ENCODE measurements at places on chromosomes 6 and 20. TPM values are rescaled to one million over a fixed set of nuclear protein-coding genes. Genes with fewer than 3 reads are reported as not detected.
A peak's percentile ranks its signal among the peaks of the same experiment; 100 is the strongest.

DNA sequence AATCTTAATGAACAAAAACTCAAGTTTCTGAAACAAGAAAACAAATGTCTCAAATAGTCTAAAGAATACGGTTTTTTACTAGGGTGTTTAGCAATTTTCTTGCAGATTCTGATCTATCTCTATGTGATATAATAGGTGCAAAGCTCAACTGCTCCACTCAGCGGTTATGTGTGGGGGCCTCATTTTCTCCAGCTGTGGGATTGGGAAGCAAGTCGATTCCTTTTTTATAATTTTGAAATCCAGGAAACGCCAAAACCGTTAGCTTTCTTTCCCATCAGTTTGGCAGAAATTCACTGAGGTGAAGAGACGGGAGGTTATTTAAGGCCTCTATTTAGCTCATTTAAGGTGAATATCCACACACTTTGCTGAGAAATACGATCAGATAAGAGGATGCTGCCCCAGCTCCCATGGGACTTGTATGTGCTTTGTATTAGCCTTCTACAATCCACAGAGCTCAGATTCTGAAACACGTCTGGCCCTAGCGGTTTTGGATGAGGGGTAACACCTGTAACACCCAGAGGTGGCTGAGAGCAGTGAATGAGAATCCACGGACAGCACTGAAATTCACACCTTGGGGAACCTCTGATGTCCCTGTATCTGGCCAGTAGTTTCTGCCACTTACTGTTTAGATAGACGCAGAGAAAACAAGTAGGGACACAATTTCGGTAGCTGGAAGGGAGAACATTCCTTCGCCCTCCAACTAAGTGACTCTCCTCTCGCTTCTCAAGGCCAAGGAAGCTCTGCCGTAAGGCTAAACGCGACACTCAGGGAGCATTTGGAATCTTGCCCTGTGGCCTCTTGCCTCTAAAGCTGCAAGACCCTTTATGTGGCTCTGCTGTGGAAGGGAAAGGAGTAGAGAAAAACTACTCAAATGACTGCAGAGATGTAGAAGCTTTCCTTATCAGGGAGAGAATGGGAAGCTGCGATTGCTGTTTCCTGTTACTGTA, 6.5 kb upstream of the BCAS4 start:
- DNase-seq, result peak; percentile 60

- DNase-seq, result peak; percentile 20
Observed at GRCh38 chr6:36546308-36546919, 865 bp downstream of the STK38 start.

DNA sequence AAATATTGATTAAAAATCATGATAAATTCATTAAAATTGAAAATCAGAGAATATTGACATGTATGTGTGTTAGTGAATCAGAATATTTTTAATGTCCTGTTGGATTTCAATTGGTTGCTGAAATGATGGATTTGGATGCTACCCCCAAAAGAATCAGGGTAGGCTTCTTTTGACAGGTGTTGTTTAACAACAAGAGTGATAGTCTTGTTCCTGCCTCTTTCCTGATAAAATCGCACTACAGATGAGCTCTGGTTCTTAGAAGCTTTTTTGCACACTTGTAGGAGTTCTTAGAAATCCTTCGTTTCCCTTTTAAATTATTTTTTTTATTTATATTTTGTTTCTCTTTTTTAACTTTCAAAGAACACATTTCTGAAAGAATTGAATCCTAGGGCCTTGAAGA, 259.5 kb downstream of the FARS2 start:
- DNase-seq, result no peak

Gene CYP39A1
- polyA plus RNA-seq, result 12.1 TPM

Gene HLA-DRB5
- polyA plus RNA-seq, result 4.8 TPM

Gene OOEP
- polyA plus RNA-seq, result 0.37 TPM

GRCh38 chr20:56411759-56412472, at the start of gene CASS4:
Gene CASS4 (plus strand): TSS chr20:56412260. CDS start chr20:56412459, 199 bp downstream.
- peak; percentile 82 for DNase-seq

DNA sequence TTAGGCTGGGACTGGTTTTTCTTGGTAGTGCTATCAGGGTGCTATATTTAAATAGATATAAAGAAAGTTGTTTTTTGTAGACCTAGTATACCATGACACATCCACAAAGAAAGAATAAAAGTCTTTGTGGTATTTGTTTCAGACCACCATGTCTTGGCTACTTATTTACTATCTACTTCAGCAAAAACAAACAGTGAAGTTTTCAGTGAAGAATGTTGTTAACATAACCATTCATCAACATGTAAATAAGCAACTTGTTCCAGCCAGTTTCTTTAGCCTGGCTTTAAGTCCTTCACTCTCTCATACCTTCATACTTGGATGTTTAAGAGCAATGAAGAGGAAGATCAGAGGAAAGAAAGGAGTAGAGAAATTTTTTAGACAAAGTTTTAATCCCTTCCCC, 624.1 kb downstream of the CD109 start:
- no peak for DNase-seq

Gene BTBD3
- 69.6 TPM for polyA plus RNA-seq

Gene CENPB
- polyA plus RNA-seq, result 40.1 TPM

Gene TEAD3
- polyA plus RNA-seq, result 48.4 TPM

DNA sequence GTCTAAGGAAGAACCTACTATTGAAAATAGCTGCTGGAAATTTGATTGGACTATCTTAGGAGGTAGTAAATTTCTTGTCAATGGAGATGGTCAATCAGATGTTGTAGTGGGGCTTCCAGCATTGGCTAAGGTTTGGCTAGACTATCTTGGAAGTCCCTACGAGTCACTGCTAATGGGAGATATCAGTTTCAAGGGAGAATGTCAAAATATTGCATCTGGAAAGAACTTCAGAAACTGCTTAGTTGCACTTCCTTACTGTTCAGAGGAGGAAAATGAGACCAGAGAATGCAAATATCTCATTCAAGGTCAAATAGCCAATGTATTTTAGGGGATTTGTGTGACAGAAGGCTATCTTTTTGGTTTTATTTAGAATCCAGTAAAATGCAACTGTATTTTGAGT, 53.5 kb upstream of the CCN2 start:
- no peak for DNase-seq

Gene ZNF165
- 2.2 TPM for polyA plus RNA-seq

Gene EYA4
- 8.1 TPM for polyA plus RNA-seq

DNA sequence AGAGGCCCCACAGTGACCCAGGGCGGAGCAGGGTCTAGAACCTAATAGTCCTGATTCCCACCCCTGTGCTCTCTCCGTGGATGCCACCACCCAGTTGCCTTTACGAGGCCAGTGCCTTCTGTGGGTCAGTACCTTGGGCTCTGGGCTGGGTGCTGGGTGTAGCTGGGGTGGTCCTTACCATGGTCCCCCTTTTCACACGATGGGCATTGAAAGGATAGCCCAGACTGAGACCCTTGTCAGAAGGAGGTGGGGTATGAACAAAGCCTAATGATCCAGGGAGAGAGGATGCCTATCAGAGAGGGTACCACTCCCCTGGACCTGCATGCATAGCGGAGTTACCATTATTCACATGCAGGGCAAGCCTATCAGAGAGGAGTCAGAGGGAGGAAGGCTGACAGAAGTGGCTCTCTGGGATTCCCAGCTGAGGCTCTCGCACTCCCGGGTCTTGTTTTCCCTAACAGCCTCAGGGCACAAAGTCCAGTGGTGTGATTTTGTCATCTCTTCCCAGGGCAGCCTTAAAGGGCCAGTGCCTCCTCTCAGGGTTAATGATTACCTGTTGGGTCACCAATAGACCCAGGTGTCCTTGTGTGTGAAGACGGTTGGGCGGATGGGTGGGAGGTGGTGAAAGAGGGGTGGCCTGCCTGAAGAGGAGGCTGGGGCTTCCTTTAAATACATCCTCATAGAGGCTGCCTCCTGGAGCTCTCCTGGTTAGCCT, 36.2 kb downstream of the VEGFA start:
- DNase-seq, result no peak

DNA sequence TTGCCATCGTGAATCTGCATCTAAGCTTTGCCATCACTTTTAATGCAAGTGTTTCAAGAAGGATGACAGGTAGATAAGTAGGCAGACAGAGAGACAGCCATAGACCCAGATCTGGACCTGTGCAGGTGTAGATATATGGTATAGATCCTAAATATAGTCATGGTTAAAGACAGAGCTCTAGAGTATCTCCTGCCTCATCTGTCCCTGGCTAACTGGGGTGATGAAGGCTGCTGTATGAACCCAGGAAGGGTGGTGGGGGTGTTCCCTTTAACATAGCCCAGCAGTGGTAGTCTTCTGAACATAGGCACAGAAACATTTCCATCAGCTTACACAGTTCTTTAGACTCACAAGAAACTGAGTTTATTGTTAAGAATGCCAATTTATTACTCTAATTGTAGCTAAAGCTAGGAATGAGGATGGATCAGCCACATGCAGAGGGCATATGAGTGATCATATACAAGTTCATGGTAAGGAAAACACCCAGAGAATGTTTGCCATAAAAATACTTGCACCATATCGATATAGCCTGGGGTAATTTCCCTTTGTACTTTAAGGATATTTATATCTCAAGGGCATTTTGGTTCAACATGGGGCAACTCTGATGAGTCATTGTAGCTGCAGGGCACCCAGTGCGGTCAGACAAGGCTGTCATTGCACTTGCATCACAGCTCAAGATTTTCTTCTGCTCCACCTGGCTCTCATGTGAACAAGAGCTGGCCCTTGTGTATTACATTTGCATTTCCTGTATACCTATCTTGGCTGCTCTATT, 587.2 kb downstream of the EPM2A start:
- no peak for DNase-seq

DNA sequence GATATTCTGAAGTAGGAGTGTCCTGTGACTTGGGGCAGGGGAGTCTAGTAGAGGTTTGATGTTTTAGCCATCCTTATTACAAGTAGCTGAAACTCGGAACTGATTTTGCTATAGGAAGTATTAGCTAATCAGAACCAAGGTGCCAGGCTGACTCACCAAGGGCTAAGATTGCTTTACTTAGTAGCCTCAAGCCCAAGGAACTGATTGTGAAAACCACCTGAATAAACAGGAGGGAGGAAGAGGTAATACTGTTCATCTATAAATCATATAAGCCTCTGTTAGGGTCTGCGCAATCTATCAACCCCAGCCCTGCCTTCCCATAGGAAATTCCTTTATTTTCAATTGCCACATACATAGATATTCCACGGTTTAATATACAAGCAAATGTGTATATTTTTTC, 54.4 kb downstream of the GNAS start:
- no peak for DNase-seq

DNA sequence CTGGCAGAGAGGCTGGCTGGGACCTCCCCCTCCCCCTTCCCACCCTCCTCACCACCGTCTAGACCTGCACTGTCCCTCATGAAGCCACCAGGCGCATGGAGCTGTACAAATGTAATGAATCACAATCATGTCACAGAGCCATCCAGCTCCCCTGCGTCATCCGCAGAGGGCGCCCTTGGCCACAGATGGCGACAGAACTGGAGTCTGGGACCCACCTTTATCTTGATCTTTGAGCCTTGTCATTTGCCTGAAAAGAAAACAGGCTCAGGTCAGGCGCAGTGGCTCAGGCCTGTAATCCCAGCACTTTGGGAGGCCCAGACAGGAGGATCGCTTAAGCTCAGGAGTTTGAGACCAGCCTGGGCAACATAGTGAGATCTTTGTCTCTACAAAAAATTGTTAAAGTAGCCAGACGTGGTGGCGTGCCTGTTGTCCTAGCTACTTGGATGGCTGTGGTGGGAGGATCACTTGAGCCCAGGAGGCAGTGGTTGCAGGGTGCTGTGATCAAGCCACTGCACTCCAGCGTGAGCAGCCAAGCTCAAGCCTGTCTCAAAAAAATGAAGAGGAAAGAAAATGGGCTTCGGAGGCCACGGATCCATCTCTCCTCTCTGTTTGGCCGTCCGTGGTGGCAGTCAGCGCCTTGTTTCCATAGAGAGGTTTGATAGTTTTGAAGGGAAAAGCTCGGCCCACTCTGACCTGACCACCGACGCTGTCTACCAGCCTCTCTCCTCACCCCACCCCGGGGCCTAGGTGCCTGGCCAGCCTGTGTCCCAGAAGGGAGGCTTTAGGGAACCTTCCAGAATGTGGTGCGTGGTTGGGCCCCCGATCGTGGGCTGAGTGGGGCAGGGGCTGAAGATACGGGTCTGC, 6.2 kb downstream of the COL9A3 start:
- no peak for DNase-seq

- no peak for DNase-seq
Observed at GRCh38 chr6:20881365-20881764, 347.1 kb downstream of the CDKAL1 start.

Gene CGA
- not detected for polyA plus RNA-seq

- no peak for DNase-seq
Observed at GRCh38 chr6:4250645-4251044, 115.3 kb upstream of the ECI2 start.

- DNase-seq, result no peak
Observed at GRCh38 chr6:46011188-46012085, 4.2 kb downstream of the CLIC5 start.

GRCh38 chr6:45591890-45592289, 214.2 kb upstream of the SUPT3H start:
- no peak for DNase-seq

- no peak for DNase-seq
Observed at GRCh38 chr6:127998985-127999384, 98.1 kb upstream of the THEMIS start.

Gene PTK6
- 0.82 TPM for polyA plus RNA-seq

DNA sequence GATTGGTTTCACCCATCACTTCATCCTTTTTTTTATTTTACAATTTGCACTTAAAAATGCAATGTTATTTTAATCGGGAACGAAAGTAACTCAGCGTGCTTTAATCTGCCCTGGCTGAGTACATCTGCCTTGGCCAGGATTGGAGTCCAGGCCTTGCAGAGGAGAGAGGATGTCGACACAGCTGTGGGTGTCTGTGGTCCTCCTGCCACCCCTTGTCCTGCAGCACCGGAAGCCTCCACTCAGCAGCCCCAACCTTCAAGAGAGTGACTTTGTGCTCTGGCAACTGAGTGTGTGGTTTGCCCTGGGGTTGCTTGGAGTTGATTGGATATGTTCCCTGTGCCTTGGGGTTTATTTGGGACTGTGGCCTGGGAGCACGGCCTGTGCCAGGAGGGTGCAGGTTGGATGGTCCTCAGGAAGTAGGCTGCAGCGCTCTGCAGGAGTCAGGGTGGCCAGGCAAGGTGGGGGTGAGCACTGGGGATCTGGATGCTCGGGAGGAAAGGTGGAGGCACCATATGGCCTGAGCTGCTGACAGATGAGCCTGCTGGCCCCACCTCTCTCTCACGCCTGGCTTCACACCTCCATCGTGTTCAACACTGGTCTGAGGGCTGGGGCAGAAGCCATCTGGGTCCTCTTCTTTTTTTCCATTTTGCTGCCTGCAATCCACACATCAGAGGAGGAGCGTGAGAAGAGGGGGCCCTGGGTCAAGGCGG, 4.3 kb downstream of the MYT1 start:
- no peak for DNase-seq

Gene RBPJL
- polyA plus RNA-seq, result not detected

GRCh38 chr20:21708738-21709534, 3.5 kb downstream of the PAX1 start:
- DNase-seq, result no peak

Measured in right lung (tissue), 10 donors.